ENCODE measurements at places on chromosomes 16 and 17. TPM values are rescaled to one million over a fixed set of nuclear protein-coding genes. Genes with fewer than 3 reads are reported as not detected.

Gene ADAP2
- 0.75 TPM for total RNA-seq

Gene KRTAP4-4
- not detected for total RNA-seq

GRCh38 chr16:27993587-27993986 lies 69.9 kb downstream of the GSG1L start:
- no peak for DNase-seq

- no peak for DNase-seq
Measured at GRCh38 chr17:35038453-35038852, 25.1 kb downstream of the RFFL start.

GRCh38 chr16:82752172-82752571 lies 125.4 kb downstream of the CDH13 start:
- DNase-seq = no peak

- no peak for DNase-seq
Measured at GRCh38 chr17:30848021-30848420, 16.3 kb downstream of the ATAD5 start.

- no peak for DNase-seq
Measured at GRCh38 chr16:63623551-63624039, 1498.3 kb downstream of the CDH11 start.

DNA sequence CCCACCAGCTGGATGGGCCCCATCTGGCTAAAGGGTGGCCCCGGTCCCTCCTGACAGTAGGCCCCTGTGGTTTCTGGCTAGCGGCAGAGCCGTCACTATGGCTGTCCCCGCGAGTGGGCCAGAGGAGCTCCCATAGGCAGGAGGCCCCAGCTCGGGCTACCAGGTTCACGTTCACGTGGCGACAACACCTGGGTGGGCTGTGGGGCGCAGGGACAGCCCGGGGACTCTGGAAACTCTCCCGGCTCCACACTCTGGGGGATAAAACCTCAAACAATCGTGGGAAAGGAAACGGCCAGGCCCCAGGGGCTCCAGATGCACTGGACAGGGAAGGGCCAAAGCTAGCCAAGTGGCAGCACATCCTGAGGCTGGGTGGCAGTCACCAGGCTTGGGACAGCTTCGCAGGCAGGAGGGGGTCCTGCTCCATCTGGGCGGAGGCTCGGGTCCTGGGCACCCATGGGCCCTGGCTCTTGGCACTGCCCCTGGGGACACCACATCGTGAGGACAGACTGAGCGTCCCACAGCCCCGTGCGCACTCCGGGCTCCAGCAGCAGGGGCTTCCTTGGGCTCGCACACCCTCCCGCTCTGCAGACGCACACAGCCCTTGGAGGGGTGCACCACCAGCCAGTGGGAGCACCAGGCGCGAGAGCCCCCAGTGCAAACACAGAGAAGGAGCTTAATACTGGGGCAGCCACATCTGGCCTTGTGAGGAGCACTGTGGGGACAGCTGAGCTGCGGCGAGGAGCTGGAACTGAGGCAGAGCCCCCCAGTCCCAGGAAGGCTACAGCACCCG lies 4.4 kb downstream of the RNF166 start:
- DNase-seq = no peak

GRCh38 chr17:7191571-7192270 lies 12.6 kb upstream of the ASGR1 start:
- peak; percentile 36 for DNase-seq

- peak; percentile 35 for DNase-seq
Measured at GRCh38 chr17:4407851-4408250, 25.9 kb upstream of the SPNS3 start.
